Type B pancreatic cell (in vitro differentiated cells): ENCODE measurements at places on chromosomes 7 and 10. TPM values are rescaled to one million over a fixed set of nuclear protein-coding genes. Genes with fewer than 3 reads are reported as not detected.

DNA sequence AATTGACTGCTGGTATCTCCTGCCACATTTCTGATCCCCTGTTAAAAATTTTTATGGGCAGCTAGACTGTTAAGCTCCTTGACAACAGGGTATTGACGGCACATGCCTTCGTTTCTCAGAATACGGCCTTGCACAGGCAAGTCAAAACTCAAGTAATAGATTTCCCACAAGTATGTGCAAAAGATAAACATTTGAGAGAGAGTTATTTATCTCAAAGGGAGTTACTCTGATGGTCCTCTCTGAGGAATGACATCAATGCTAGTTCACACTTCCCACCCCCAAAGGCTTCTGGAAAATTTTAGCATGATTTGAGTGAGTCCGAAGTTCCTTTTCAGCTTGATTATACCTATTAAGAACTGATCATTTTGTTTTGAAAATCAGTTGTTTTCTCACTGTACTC is 71.9 kb downstream of the JCAD start:
- no peak for DNase-seq

DNA sequence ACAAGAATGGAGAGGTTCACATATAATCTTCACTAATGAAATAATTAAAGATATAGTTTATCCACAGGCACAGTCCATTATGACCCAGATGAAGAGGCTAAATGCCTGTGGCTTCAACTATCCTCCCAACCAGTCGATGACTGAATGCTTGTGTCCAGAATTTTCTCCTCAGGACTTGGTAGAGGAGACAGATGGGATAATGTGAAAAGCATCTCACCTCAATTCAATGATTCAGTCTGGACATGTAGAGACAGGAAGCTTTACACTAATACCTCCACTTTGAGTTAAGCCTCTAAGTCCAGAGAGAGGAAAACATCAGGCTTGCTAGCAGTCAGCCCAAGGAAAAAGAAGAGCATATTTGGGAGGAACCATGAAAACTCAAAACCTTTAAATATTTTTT is 59.1 kb upstream of the COL1A2 start:
- no peak for DNase-seq

DNA sequence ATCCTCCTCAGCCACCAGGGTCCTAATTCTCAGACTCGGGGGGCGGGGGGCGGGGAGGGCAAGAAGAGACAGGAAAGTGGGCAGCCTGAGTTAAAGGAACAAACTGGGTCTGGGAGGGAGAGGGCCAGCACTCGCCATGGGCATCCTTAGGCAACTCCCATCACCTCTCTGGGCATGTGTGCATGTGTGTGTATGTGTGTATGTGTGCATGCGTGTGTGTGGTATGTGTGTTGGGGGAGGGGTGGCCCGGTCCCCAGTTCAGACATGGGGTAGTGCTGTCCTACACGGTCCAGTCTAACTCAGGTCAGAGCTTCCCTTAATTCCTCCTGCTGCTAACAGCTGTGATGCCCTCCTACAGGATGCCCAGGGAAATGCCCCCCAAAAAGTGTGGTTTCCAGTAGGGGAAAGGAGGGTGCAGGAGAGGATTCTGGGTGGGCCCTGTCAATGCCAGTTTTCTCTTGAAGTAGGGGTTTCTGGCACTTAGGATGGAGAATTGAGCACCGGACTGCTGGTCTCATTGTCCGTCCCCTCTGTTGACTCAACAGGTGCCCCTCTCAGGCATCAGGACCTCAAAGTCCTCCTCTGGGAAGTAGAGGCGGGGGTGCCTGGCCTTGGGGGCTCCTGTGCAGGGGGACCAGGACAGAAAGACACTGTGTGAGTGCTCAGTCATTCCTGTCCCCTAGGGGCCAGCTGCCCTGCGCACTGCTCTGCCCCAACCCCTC is 15.1 kb upstream of the ZMIZ1 start:
- DNase-seq, result no peak

- no peak for DNase-seq
Measured at GRCh38 chr10:66321723-66322665, 603.8 kb upstream of the LRRTM3 start.

DNA sequence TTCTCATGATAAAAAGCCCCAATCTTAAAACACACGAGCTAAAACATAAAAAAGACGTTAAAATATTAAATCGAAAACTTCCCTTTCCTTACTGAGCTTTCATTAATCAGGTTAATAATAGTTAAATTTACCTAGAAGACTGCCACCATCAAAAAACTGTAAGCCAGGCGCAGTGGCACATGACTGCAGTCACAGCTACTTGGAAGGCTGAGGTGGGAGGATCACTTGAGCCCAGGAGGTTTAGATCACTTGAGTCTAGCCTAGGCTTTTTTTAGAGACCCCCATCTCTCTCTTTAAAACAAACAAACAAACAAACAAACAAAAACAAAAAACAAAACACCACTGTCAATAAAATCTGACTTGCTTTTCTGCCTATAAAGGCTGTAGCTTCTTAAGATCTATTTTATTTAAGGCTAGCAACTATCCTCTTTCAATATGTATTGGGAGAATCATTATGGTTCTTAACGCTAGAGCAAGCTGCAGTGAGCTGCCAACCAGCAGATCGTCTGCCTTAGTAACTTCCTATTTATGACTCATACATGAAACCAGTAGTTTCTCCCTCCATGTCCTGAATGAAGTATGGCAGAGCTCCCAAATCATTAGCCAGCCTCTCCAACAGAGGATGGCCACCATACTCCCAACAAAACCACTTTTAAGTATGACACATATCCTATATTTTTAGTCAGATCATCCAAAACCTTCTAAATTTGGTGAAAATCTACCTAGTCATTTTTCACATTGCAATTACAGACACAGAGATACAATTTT is 163.7 kb downstream of the SRPK2 start:
- DNase-seq, result no peak

Gene WNT8B
- total RNA-seq, result 0.29 and 0.68 TPM in 2 replicates

Gene GCC1
- 15.6 and 21.4 TPM in 2 replicates for total RNA-seq

Gene SPDYE11
- not detected in 2 replicates for total RNA-seq

Gene FAS
- 8.1 and 9.2 TPM in 2 replicates for total RNA-seq

DNA sequence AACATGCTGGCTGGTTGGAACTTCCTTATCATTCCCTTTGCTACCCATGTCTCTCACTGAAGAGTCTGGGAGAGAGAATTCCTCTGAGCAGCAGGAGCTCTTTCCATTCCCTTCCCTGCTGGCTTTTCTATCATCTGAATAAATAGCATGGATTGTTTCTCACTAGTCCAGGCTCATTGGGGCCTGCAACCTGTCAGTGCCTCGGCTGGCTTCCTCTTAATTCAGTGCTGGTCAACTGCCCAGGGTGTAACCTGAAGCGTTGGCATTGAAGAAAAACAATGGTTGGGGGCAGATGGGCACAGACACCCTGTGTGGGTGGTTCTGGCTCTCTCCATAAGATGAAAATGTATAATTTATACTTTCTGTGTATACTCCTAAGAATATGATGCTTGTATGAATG is 155.6 kb downstream of the ANLN start:
- no peak for DNase-seq

DNA sequence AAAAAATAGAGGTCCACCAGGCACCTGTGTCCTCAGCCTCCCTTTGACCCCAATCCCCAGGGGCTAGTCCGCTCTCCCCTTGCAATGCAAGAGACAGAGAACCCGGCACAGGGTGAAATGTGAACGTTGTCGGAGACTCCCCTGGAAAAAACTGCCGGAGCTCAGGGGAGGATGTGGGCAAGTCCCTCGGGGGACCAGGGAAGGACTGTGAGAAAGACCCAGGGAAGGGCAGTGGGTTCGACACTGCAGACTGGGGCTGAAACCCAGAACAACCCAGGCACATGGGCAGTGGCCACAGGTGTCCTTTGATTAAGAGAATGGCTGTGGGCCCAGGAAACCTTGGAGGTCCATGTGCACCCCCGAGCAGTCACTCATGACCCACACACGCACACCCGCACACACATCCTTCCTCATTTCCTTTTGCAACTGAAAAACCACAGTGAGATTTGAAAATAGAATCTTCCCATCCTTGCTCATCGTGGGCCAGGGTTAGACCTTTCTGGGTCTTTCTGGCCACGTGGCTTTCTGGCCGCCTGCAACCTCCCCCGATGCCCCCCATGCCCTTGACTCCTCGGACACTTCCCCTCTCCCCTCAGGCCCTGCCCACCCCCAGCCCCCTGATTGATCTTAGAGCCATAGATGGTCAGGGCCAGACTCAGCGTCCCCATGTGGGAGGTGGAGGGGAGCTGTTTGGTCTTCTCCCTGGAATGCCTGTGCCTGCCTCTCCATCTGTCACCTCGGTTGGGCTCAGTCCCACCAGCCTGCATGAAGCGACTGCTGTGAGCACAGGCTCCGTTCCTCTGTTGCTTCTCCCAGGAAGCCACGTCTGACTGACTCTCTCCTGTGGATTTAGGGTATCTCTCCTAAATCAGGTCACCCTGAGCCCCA is 7.9 kb downstream of the LAT2 start:
- no peak for DNase-seq

DNA sequence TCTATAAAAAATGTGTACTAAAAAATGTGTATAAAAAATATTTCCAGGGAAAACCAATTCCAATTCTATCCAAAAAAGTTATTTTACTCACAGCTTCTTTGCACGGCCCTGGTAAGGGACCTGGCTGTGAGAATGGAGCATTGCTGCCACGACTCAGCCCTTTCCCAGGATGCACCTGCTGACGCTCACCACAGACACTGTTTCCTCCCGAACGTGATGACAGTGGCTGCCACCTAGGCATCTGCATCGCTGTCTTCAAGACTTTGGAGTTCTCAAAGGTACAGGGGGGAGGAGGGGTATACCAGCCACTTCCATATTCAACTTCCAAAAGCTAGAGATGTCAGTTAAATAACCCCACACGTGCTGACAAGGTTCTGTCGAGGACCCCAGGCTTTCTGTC is 23.9 kb upstream of the PTPRN2 start:
- DNase-seq, result no peak

DNA sequence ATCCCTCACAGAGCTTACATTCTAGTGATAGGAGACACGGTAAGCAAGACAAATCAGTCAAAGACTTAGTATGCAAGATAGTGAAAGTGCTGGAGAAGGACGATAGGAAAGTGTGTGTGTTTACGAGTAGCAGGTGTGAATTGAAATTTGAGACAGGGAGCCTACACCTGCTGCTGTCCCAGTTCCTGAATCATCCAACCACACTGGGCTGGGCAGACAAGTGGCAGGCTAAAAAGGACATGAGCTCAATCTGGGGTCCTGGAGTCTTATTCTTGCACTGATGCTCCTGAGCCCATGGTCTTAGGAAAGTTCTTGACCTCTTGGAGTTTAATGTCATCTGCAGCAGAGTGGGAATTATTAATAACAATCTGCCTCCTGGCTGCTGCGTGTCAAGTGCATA is 16.2 kb downstream of the RBP3 start:
- no peak for DNase-seq

DNA sequence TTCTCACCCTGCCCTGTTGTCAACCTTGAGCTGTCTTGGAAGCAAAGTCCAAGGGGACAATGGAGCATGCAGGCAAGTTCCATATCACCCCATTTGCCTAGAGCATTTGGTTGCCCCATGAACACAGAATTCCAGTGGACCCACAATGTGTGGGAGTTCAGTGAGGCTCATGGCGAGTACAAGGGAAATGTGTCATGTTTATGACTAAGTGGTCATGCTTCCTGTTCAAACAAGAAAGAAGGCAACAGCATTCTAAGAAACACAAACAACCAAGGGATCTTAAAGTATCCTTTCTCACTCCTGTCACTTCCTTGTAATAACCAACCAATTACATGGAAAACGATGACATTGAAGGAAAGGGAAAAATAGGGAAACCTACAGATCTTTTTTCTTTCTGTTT is 513.0 kb downstream of the INHBA start:
- no peak for DNase-seq

- DNase-seq, result no peak
Measured at GRCh38 chr7:81608748-81609382, 161.0 kb downstream of the HGF start.

Gene MLLT10
- 45.8 and 46.8 TPM in 2 replicates for total RNA-seq

Gene RARRES2
- total RNA-seq, result 16.3 and 109 TPM in 2 replicates

GRCh38 chr7:114182837-114183236 is 231.8 kb upstream of the FOXP2 start:
- no peak for DNase-seq

DNA sequence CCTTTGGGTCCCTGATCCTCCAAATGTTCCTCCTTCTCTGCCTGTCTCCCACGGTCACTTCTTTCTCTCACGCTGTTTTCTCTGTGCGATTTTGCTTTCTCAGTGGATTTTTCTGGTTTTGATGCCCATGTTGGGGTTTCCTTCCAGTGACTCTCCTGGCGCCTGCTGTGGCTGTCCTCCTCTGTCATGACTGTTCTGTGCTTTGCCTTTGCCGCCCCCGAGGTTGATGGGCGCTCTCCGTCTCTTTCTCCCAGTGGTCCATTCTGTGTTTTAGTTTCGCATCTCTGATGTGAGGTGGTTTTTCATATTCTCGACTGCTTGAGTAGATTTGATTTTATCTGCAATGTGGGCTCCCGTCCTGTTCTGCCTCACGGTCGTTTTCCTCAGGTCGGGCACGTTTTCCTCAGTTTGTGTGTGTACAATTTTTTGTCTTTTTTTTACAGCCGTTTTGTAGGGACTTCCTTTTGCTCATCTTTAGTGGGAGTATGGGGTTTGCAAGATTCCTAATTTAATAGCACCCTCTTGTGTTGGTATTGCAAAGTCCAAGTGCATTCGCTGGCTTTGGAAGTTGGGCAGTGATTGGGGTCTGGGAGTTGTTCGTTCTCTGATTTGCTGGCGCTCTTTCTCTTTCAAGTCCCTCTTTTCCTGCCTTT is 100.0 kb downstream of the INPP5A start:
- no peak for DNase-seq

DNA sequence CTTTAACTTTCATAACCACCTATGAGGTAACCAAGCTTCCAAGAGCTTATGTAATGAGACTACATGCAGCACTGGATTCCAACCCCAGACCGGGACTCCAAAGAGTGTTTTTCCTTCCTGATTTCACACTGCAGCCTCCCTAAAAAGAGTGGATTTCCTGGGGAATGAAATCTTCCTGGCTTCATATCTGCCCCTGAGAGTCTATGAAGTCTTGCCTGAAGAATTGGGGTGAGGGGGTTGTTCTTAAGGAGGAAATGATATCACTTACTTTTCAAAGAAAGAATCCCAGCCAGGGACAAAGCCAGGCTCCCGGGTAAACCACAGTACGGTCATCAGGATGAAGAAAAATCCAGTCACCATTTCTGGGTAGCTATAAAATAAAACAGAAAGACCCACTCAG is 29.7 kb downstream of the STMP1 start:
- no peak for DNase-seq

Gene CCDC136
- total RNA-seq, result 4.2 and 44.2 TPM in 2 replicates

GRCh38 chr7:120550494-120551048 is 277.6 kb downstream of the KCND2 start:
- DNase-seq, result no peak
